ENCODE measurements at places on chromosomes 7 and 10.

DNA sequence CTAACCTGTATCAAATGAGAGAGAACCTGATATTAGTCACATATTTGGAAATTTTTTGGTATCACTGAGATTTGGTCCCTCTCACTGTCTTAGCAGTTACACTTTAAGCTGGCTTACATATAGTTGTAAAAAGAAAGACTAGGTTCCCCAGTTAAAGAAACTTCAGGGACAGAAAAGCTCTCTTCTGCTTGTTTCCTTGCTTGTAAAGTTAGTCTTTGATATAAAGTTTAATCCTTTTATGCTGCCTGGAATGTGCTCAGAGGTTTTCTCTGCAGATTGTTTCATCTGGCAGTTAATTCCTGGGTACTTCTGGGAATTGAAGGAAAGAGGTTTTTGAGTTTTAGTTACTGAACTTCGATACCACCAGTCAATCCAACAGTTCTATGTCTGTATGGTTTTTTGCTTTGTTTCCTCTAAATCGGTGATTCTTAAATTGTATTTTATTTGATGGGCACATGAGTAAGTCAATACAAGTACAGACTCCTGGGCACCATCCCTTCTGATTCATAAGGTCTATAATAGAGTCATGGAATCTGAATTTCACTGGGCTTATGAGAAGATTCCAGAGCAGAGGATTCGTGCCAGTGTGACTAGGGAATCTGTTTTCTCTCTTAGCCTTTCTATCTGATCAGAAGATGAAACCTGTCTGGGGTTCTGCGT lies 1080.9 kb upstream of the C7orf33 start:
- no peak for DNase-seq

GRCh38 chr10:112369495-112370423 lies 4.2 kb upstream of the ACSL5 start:
- no peak for DNase-seq

GRCh38 chr7:39300276-39300675 lies 265.9 kb upstream of the YAE1 start:
- no peak for DNase-seq

DNA sequence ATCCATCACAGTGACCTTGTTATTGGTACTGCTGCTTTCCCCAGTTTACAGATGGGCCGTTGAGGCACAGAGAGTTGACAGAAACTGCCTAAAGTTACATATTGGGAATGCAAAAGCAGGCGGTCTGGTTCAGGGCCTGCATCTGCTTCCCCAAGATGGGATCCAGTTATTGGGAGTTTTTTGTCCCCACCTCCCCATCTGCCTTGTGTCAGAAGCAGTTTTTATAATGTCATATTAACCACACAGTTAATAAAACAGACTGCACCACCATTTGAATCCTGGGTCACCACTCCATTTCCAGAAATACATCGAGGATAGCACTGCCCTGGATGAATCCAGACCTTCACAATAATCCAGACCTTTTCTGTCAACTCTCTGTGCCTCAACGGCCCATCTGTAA lies 67.9 kb downstream of the CELF2 start:
- no peak for DNase-seq

DNA sequence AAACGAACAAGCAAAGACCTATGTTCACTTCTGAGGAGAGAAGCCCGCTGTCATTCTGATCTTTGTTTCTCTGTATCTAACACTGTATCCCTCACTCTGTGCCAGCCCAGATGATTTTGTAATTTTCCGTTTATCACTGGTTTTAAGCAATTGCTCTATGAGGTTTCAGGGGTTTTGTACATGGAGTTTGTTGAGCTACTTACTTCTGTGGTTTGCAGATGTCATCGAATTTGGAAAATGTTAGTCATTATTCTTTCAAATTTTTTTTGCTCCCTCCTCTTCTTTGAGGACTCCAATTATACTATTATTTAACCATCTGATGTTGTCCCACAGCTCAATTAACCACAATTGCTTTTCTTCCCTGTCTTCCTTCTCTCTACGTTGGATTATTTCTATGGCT lies 650.9 kb upstream of the IGFBP3 start:
- no peak for DNase-seq

GRCh38 chr7:137578541-137578940 lies 235.0 kb upstream of the PTN start:
- no peak for DNase-seq

GRCh38 chr7:75596727-75597614 lies 104.9 kb downstream of the SPDYE5 start:
- DNase-seq, result no peak

DNA sequence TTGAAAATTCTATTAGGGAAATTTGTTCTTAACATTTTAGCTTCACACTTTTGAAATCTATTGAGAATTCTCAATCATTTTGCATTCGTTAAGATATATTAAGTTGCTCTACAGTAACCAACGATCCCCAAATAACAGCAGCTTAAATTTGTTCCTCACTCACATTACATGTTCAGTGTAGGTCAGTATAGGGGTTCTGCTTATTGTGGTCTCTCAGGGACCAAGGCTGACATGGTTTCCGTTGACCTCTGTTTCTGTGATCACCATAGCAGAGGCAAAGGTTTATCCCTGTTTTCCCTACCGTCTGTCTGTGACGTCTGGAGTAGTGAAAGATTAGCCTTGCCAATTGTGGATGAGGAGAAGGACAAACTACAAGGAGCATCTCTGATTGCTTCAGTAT lies 235.0 kb upstream of the CSTF2T start:
- no peak for DNase-seq

DNA sequence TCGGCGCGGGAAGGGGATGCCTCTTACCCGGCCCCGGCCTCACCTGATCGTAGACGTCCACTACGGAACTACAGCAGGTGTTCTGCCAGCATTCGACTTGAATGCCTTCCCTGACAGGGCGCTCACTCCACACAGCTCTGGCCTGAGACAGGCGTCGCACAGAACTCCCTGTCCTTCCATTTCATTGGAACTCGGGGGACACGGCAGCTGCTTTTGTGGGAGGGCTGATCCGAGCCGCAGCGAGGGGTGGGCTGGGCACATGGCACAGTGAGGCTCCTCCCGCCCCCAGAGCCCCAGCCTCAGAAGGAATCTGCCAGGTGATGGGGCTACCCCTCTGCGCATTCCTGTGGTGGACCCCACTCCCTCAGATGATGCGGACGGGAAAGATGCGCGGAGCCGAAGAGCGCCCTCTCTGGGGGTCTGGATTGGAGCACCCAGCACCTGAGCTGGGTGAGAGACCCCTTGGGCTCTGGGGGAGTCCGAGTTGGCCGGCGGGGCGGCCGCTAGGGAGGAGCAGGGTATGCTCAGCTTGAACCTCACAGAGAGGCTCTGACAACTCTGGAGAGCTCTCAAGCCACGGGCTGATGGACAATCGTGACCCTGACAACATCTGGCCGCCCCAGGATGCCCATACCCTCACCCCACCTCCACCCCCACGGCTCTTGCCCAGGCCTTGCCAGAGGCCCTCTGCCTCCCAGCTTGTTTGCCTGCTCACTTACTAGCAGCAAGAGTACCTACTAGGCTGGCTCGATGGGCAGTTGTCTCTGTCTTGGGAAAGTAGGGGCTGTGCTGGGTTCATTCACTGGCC lies 36.6 kb downstream of the RASGEF1A start:
- DNase-seq, result no peak

GRCh38 chr10:44689368-44689767 lies 221.8 kb upstream of the TMEM72 start:
- no peak for DNase-seq

DNA sequence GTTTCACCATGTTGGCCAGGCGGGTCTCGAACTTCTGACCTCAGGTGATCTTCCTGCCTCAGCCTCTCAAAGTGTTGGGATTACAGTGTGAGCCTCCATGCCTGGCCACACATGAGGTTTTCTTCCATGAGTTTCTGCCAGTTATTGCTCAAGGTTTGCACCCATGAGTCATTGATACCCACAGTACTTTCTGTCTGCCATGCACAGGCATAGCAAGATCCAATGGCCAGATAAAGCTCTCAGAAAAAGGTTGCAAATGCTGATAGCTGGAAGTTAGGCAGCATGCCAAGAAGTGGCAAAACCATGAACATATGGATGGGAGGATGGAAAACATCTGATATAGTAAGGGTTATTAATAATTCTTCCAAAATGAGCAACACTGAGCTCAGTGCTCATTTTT lies 298.7 kb upstream of the NRG3 start:
- no peak for DNase-seq

DNA sequence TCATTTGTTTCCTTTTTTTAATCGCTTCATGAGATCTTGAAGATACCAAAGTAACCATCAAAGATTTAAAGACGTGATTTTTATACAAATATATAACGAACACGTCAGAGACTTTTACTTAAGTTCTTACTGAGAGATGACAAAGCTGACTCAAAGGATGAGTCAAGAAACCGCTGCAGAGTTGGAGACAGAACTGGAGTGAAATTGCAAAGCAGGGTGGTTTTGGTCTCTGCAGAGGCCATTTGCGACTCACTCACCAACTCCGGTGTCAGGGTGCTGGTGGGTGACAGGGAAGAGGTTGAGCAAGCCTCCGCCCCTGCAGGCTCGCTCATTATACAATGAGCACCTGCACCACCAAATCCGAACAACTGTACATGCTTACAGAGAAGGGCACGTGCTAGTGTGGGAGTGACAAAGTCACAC lies 75.2 kb downstream of the DNAJB6 start:
- DNase-seq, result peak; percentile 18

- no peak for DNase-seq
Observed at GRCh38 chr10:113735913-113736312, 15.6 kb upstream of the PLEKHS1 start.

All from activated CD8-positive, alpha-beta memory T cell treated with anti-CD3 and anti-CD28 coated beads for 4 hours (primary cell).